ENCODE measurements at places on chromosomes 13 and 19.

DNA sequence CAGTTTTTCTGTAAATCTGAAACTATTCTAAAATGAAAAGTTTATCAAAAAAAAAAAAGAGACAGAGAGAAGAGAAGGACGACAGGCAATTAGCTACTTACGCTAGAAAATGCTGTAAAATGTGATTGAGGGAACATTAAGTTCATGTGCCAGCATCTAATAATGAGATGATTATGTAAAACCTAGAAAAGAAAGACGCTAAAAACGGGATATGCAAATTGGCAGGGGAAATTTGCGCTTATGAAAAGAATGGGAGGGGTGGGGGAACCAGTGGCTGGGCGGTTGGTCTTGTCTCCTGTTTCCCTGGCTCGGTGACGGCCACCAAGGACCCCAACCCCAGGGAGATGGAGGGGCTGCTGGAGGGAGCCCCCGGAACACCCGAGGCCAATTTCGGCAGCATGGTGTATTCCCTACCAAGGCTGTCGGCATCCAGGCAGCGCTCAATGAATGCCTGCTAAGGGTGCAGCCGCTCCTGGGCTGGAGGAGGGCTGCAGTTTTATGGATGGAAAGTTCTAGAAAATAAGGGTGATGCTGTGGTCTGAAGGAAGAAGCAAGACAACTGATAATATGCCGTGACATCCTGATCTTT is 34.2 kb downstream of the GNG7 start:
- no peak for DNase-seq

DNA sequence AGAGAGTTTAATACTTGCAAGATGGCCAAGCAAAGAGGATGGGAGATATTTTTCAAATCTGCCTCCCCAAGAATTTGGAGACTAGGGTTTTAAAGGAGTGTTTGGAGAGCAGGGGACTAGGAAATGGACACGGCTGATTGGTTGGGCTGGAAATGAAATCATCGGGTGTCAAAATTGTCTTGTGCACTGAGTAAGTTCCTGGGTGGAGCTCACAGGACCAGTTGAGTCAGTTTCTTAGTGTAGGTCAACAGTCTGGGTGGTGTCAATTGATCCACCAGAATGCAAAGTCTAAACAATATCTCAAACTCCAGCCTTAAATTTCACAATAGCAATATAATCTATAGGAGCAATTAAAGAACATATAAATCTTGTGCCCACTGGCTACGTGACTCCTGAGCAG is 23.0 kb upstream of the CEACAM4 start:
- DNase-seq: no peak

- DNase-seq: no peak
These were observed 9.2 kb upstream of the FCGBP start for GRCh38 chr19:39943586-39943985.

- no peak for DNase-seq
These were observed 23.7 kb downstream of the SH3GL1 start for GRCh38 chr19:4376671-4376990.

GRCh38 chr19:37304190-37304883 is 66.6 kb upstream of the ZNF527 start:
- DNase-seq: peak; percentile 30

- no peak for DNase-seq
These were observed 415.9 kb downstream of the SLITRK6 start for GRCh38 chr13:85383291-85383690.

Data from fibroblast of skin of right biceps (primary cell).